ENCODE measurements at places on chromosomes 1 and 21.

- no peak for DNase-seq
Measured at GRCh38 chr1:154765970-154766369, 104.1 kb downstream of the KCNN3 start.

DNA sequence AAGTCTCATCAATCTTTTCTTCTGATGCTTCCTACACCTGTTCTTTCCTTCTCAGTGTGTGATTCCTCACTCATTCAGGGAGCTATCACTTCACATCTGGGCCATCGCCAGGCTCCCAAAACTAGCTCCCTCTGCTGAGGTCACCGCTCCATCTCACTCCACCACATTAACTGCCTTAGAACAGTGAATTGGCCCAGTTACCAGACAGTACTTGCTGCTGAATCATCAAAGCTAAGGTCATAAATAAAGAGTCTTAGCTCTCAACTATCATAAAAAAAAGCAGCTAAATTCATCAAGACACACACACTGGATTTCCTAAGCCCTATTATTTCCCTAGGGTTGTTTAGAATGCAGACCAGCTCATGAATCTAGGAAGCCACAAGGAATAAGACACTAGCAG, 18.8 kb upstream of the SRM start:
- DNase-seq, result no peak

- DNase-seq, result no peak
Measured at GRCh38 chr1:185816460-185816859, 82.3 kb downstream of the HMCN1 start.

DNA sequence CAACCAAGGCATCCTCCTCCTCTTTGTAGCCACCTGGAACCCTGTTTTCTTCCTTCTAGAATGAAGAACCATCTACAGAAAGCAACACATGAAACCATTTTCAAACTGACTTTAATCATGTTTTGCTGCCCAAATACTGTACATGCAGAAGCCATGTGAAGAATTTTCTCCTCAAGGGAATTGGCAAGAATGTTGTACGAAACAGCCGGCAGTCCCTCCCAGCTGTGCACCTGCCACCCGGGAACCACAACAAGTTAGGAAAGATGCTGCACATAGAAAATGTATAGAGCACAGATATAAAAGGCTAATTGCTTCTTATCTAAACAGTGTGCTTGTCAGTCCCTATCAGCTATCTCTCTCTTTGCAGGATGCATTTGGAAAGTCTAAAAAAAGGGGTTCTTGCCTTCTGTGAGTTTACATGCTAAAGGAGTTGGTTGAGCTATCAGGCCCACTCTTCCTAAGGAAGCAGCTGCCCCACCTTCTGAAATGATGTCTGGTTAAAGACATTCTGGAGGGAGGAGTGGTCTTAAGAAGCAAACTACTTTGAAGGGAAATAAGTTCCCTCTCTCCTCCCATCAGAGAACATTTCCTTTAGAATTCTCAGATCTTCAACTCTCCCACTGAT, 44.8 kb downstream of the RIMS3 start:
- DNase-seq, result no peak

DNA sequence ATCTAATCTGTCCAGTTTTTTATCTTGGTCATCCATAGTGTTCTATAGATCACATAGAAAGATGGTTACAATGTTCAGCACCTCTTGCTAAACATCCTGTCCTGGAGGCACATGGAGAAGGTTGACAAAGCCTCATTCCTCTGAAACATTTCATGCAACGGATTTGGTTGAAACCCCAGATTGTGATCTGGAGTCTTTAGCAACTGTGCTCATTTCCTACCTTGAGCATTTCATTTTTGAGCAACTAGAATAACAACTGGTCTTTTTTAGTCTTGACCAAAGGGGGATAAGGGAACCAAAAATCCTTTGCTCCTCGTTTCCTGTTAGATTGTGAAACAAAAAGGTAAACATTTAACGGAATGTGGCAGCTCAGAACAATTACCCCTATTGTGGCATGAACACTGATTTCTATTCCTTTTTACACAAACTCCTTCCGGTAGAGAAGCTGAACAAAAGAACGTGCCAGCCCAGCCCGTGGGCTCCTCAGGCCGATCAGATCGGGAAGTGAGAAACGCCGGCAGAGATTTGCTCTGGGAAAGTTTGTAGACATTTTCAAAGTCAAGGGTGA, 94.7 kb upstream of the ERRFI1 start:
- DNase-seq, result no peak

GRCh38 chr1:156259805-156260204, 11.9 kb upstream of the PAQR6 start:
- no peak for DNase-seq

- DNase-seq, result no peak
Measured at GRCh38 chr1:223256034-223256433, 107.9 kb downstream of the SUSD4 start.

GRCh38 chr1:78627321-78627720, 7.1 kb downstream of the IFI44L start:
- no peak for DNase-seq

DNA sequence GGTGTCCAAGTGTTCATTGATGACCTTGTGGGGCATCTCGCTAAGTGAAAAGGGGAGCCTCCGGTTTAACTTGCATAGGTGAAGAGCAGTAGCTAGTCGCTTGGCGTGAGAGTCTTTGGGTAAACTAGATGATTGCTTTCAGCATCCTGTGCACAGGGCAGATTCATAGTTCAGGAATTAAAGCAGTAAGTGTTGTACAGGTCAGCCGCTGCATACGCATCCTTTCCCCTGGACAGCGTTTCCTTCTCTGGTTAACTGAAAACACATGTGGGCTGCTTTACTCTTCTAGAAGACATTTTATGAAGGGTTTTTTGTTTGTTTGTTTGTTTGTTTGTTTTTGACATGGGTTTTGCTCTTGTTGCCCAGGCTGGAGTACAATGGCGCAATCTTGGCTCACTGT, 12.1 kb downstream of the NDUFV3 start:
- no peak for DNase-seq

- peak; percentile 43 for DNase-seq
Measured at GRCh38 chr1:45569962-45570581, 13.8 kb upstream of the NASP start.

DNA sequence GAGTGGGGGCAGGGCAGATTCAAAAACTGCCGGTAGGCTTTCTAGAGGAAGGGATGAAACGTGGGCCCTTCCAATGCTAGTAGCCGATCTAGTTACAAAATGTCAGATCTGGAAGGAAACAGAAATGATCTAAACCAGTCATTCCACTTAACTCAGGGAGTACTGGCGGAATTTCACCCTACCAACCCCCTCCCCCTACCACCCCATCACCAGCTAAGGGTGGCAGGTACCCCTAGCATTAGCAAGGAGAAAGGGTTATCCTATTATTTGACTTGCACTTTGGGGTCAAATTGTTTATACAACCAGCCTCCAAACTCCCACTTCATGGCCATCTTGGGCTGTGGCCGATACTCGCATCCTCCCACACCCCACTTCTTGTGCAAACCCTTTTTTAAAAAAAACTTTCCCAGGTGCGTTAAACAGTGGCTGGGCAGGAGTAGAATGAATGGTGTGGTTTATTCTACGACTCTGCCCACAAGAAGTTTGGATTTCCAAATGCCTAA, 644 bp upstream of the MRPL24 start:
- no peak for DNase-seq

- DNase-seq, result no peak
Measured at GRCh38 chr1:42319128-42319851, 15.7 kb downstream of the FOXJ3 start.

DNA sequence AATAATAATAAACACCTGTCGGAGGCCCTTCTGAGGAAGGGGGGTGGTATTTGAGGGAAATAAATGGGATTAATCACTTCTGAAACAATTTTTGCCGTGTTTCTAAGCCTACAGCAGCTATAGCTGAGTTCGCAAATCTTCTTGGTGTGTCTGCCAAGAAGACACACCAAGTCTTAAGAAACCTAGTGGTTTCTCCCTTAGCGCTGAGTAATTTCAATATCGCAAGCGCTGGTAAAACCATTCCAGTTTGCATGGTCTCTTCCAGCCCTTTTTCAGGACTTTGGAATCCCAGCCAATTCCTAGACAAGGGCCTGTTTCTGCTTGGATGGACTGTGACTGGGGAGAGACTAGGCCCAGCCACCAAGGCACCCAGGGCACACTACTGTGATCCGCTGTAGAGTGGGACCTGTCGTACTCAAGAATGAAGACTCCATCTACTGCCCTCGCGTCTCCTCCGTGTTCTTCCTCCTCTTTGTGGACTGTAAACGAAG, 7.5 kb upstream of the LHX8 start:
- no peak for DNase-seq

DNA sequence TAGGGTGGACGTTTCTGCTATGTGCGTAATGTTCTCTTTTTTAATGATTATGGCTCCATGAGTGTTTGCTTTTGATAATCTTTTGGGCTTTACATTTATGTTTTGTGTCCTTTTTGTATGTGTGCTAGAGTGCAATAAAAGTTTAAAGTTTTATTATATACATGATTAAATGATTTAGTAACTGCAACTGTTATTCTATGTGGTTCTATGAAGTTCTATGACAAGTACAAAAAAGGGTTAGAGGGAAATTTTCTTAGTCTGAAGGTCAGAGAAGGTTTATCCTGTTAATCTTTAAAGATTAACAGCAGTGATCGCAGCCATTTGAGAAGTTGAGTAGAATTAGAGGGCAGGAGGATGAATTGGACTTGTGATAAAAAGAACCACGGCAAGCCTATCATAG, 386.4 kb upstream of the CHRM3 start:
- no peak for DNase-seq

- DNase-seq, result no peak
Measured at GRCh38 chr1:67522001-67522441, 91.8 kb upstream of the SERBP1 start.

DNA sequence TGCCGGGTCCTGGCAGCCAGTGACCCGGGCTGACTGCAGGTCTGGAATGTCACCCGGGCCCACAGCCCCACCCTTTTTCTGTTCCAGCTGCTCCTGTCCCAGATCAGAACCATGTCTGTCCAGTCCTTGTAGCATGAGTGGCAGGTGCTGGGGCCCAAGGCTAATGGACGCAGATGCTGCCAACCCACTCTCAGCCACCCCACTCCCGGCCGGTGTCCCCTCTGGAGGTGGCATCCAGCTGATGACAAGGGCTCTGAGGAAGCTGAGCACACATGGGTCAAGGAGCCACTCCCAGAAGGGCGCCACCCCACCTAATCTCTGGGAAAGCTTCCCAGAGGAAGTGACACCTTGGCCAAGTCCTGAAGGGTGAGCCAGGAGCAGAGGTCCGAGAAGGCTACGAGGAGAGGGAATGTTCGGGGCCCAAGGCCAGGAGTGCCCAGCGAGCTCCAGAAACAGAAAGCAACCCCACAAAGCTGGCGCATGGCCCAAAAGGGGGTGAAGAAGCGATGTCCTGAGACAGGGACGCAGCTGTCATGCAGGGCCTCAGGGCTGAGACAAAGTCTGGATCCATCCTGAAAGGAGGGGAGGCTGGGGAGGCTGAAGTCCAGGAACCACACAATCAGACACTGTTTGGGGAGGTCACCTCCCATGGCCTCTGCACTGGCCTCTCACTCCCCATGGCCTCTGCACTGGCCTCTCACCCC, 39.5 kb downstream of the ACOT7 start:
- DNase-seq, result no peak

GRCh38 chr1:3321559-3322449, 132.7 kb upstream of the ARHGEF16 start:
- DNase-seq, result no peak

DNA sequence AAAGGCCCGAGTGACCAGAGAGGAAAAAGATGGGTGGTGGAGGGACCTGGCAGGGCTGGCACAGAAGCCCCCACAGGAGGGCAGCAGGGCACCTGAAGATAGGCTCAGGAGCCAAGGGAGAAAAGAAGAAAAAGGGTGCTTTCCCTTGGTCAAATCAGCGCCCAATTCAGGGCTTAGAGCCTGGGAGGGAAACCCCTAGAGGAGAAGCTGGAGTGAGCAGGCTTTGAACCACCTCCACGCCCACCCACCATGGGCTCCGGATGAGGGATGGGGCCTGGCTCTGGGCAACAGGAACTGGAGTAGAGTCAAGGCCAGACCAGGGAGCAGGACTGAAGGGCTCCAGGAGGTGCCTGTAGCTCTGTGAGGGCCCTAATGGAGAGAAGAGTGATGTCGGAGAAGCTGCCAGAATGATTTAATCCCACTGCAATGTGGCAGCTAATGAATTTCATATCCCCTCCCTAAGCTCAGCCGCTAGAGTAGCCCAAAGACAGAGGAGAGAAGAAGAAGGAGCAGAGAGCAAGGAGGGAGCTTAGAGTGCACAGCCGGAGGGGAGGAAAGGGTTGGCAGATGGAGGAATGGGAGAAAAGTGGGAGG, 12.0 kb upstream of the PRELP start:
- DNase-seq, result no peak

DNA sequence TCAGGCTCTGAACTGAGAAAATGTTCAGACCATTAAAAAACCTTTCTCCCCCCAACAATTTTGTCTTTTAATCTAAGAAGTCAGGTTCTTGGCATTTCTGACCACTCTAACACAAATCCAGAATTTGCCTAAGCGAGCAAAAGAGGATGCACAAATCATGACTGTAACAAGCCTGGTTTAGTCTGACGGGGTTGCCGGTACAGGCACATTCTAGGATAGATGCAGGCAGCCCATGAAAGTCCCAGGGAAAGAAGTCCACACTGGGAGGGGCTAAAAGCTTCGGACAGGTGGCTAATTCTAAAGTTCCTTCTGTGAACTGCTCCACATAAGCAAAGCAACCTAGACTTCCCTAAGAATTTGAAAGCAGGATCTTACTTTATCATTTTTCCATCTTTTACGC, 48.0 kb upstream of the KCNE1 start:
- no peak for DNase-seq

- DNase-seq, result peak; percentile 67
Measured at GRCh38 chr1:210252621-210253051, 20.0 kb downstream of the SERTAD4 start.

DNA sequence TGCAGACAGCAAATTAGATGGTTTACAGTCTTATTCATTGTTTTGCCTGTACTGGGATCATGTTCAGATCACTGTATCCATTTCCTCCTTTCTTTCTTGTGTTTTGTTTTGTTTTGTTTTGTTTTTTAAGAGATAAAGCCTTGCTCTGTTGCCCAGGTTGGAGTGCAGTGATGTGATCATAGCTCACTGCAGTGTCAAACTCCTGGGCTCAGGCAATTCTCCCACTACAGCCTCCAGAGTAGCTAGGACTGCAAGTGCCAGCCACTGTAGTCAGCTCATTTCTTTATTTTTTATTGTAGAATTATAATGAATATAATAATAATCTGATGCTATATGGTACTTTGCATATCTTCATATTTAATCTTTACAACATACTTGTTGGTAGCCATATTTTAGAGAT, 403.7 kb upstream of the B3GALT2 start:
- DNase-seq, result no peak

- no peak for DNase-seq
Measured at GRCh38 chr1:9850442-9851162, 26.8 kb upstream of the CLSTN1 start.

- DNase-seq, result peak; percentile 19
Measured at GRCh38 chr1:173475564-173476196, 1.5 kb upstream of the PRDX6 start.

GRCh38 chr1:37999430-38000232, 5.7 kb downstream of the FHL3 start:
- DNase-seq, result peak; percentile 64

DNA sequence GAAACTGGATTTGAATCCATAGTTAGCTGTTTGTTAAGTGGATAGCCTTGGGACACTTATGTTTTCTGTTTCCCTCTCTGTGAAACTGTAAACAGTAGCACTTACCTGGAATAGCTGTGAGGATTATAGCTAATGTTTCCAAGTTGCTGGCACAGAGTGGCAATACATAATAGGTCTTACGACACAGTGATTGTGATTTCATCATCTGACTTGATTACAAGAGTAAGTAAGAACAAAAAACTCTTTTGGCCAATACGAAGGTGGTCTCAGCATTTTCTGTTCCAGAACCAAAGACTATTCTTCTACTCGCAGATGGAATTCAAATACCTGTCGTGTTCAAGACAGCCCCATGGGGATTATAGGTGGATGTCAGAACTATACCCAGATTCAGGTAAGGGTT, 2.1 kb downstream of the C8B start:
- no peak for DNase-seq
